ENCODE measurements at places on chromosomes 6 and 20.

- DNase-seq = no peak
These were observed 201.6 kb downstream of the ISM1 start for GRCh38 chr20:13422637-13423036.

- no peak for DNase-seq
These were observed 31.1 kb downstream of the TM9SF4 start for GRCh38 chr20:32140603-32141002.

GRCh38 chr6:152129691-152130151, 322.2 kb downstream of the ESR1 start:
- DNase-seq = no peak

GRCh38 chr20:51554538-51555165, 12.1 kb upstream of the NFATC2 start:
- DNase-seq = no peak

DNA sequence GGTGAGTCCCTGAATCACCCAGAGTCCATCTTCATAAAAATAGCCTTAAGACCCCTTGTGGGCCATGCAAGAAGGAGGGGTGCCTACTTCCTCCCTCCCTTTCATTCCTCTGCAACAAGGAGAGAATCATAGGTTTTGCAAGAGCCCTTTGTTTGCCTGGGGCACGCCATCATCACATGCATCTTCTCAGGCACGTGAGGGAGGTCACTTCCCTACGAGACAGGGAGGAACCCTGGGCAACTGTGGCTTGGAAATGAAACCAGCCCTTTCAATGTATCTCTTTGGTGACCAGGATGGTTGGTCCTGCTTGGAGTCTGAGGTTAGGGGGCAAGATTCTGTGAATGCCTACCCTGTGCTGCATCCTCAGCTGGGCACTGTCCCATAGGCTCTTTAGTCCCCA, 194.8 kb downstream of the MAFB start:
- DNase-seq = no peak

GRCh38 chr20:5843054-5843592, 92.9 kb downstream of the SHLD1 start:
- no peak for DNase-seq

DNA sequence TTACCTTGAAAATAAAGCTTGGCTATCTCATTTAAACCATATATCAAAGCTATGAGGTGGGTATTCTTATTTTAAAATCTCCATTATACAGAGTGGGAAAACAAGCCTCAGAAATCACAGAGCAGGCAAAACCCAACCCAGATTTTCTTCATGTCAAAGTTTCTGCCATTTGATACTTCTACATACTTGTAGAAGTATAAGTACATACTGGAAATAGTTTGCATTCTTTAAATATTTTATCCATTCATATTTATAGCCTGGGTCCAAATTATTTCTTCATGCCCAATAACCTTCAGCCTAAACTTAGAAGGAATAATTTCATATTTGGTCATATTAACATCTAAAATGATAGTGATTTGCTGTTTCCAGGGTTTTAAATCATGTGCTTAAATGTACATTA, 61.8 kb downstream of the MLIP start:
- no peak for DNase-seq

- DNase-seq = no peak
These were observed 188.6 kb downstream of the KHDC1L start for GRCh38 chr6:73036689-73037088.

DNA sequence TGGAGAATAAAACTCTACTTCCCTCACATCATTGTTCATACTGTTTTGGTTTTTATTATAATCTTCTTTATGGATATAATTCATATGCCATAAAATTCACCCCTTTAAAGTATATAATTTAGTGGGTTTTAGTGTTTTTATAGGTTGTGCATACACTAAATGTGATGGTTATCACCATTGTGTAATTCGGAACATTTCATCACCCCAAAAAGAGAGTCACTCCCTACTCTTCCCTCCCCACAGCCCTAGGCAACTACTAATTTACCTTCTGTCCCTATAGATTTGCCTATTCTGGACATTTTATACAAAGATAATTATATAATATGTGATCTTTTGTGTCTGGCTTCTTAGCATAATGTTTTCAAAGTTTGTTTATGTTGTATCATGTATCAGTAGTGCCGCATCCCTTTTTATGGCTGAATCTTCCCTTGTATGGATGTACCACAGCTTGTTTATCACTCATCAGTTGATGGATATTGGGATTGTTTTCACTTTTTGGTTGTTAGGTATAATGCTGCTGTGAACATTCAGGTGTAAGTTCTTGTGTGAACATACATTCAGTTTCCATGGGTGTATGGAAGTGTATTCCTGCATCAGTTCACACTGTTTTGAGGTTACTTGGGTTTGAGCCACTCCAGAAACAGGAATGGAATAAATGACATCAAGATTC, 4.2 kb downstream of the TM9SF4 start:
- no peak for DNase-seq

- DNase-seq = no peak
These were observed 41.4 kb upstream of the BEND6 start for GRCh38 chr6:56913285-56914074.

Data from vagina (tissue), 2 donors.